Stimulated activated CD4-positive, alpha-beta T cell treated with anti-CD3 and anti-CD28 coated beads, Interleukin-2, amount 100 ng/mL, for 24 hours (primary cell): ENCODE measurements at places on chromosomes 7 and 10.
A peak's percentile ranks its signal among the peaks of the same experiment; 100 is the strongest.

DNA sequence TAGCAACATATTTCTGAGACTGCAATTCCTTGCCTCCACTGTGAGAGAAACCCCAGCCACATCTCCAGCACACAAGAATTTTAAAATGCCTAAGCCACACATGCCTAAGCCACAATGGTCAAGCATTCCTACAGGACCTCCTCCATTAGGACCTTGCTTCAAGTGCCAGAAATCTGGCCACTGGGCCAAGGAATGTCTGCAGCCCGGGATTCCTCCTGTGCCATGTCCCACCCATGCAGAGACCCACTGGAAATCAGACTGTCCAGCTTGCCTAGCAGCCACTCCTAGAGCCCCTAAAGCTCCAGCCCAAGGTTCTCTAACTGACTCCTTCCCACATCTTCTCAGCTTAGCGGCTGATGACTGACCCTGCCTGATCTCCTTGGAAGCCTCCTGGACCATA lies 117.5 kb downstream of the AHR start:
- DNase-seq, result no peak

DNA sequence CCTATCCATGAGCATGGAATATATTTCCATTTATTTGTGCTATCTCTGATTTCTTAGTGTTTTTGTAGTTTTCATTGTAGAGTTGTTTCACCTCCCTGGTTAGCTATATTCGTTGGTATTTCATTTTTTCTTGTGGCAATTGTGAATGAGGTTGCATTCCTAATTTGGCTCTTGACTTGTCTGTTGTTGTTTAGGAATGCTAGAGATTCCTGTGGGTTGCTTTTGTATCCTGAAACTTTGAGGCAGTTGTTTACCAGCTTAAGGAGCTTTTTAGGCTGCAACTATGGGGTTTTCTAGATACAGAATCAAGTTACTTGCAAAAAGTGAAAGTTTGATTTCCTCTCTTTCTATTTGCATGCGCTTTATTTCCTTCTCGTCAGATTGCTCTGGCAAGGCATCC lies 304.7 kb upstream of the GRM3 start:
- DNase-seq, result no peak

DNA sequence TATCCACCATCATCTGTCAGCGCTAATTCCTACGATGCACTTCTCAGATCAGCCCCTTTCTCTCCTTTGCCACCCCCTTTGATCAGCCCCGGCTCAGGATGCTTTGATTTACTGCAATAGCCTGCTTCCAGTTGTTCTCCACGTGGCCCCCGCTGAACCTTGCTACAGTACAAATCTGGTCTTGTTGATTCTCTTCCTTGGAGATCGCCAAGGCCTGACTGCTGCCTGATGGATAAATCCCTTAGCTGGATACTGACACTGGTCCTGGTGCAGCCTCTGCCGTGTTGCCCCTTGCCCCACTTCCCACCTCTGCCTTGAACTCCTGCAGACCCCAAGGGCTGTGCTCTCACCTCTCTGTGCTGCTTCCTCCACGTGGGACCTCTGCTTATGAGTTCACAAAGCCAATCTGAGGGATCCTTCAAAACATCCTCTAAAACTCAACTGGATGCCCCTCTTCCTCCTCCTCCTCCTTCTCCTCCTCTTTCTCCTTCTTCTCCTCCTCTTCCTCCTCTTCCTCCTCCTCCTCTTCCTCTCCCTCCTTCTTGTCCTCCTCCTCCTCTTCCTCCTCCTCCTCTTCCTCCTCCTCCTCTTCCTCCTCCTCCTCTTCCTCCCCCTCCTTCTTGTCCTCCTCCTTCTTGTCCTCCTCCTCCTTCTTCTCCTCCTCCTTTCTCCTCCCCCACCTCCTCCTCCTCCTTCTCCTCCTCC lies 15.3 kb downstream of the PLXNA4 start:
- no peak for DNase-seq

- DNase-seq, result no peak
Observed at GRCh38 chr10:85864173-85864549, 502.4 kb downstream of the GRID1 start.

DNA sequence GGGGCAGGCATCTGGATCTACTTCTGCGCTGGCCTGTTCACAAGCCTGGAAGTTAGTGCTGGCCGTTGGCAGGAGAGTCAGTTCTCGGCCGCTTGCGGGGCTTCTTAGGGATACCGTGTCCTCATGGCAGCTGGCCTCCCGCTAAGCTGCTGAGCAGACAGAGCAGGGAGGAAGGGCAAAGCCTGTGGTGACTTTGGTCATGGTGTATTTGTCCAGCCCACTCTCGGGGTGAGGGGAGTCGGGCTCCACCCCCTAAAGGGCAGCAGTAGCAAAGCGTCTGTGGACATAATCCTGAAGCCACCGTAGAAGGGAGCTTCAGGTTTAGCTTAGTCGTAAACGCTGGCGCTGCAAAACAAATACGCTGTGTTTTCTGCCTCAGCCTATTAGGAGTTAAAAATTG lies 12.2 kb downstream of the UBE3C start:
- DNase-seq, result no peak

GRCh38 chr7:5429253-5429856 lies 5.7 kb upstream of the TNRC18 start:
- no peak for DNase-seq

GRCh38 chr7:82263920-82264782 lies 179.4 kb downstream of the CACNA2D1 start:
- no peak for DNase-seq

- DNase-seq, result no peak
Observed at GRCh38 chr10:118287076-118287806, 54.9 kb downstream of the FAM204A start.

DNA sequence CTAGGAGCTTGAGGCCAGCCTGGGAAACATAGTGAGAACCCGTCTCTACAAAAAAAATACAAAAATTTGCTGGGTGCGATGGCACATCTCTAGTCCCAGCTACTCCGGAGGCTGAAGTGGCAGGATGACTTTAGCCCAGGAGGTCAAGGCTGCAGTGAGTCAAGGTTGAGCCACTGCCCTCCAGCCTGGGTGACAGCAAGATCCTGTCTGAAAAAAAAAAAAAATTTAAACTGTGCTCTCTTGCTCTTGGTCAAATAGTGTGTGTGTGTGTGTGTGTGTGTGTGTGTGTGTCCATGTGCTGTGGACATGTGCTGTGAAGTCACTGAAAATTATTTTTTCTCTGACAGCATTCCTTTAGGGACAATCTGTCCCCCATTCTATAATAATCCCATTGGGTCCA lies 62.1 kb upstream of the TCF7L2 start:
- DNase-seq, result no peak

DNA sequence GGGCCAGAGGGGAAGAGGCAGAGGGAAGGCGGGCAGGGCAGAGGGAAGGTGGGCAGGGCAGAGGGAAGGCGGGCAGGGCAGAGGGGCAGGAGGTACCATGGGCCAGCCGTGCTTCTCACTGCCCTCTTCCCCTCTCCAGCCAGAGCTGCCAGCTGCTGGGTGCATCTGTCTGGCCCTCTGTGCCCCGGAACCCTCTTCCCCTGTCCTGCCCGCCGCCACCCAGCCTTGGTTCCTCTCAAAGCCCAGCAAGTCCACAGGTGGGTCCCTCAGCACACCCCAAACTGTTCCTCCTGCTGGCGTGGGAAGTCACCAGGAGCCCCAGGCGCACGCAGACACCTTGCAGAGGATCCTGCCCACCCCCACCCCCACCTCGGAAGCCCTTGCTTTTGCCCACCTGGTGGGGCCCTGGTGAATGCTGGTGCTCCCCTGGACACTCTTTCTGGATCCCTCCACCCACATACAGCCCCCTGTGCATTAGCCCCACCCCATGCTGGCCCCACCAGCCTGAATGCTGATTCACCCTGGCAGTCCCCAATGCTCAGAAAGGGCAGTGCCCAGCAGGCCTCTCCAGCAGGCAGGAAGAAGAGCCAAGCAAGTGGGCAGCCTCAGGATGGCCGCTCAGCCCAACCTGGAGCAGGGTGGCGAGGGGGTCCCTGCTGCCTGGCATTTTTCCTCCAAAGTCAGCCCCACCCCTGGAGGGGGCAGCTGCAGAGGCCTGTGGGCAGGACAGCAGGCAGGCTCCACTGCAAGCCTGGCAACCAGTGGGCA lies 1.9 kb upstream of the PWWP2B start:
- no peak for DNase-seq

- DNase-seq, result no peak
Observed at GRCh38 chr7:1578513-1578912, 8.7 kb upstream of the PSMG3 start.

DNA sequence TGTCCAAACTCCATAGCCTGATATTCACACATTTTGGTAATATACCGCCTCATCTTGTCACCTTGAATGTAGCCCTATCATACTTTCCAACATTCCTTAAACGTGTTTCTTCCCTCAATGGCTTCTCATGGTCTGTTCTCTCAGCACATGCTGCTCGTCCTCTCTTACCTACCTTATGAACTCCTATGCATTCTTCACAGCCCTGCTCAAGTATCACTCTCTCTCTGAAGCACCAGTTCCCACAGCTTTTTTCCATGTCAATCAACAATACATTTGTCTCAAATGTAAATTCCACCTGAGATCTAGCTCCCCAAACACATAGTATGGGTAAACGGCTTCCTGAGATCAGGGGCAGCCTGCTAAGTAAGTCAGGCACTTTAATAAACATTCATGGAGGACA lies 85.2 kb upstream of the ZMIZ1 start:
- DNase-seq, result no peak

GRCh38 chr7:158428837-158429753 lies 158.5 kb downstream of the PTPRN2 start:
- no peak for DNase-seq

- DNase-seq, result peak; percentile 62
Observed at GRCh38 chr7:129225206-129225930, 538 bp downstream of the AHCYL2 start.

GRCh38 chr10:67935223-67935622 lies 50.8 kb downstream of the SIRT1 start:
- no peak for DNase-seq

- DNase-seq, result no peak
Observed at GRCh38 chr10:128927497-128928161, 539.4 kb upstream of the MGMT start.

- DNase-seq, result no peak
Observed at GRCh38 chr7:100061518-100062193, 12.1 kb downstream of the ZSCAN21 start.

- DNase-seq, result no peak
Observed at GRCh38 chr10:74096777-74097176, 53.9 kb downstream of the AP3M1 start.

DNA sequence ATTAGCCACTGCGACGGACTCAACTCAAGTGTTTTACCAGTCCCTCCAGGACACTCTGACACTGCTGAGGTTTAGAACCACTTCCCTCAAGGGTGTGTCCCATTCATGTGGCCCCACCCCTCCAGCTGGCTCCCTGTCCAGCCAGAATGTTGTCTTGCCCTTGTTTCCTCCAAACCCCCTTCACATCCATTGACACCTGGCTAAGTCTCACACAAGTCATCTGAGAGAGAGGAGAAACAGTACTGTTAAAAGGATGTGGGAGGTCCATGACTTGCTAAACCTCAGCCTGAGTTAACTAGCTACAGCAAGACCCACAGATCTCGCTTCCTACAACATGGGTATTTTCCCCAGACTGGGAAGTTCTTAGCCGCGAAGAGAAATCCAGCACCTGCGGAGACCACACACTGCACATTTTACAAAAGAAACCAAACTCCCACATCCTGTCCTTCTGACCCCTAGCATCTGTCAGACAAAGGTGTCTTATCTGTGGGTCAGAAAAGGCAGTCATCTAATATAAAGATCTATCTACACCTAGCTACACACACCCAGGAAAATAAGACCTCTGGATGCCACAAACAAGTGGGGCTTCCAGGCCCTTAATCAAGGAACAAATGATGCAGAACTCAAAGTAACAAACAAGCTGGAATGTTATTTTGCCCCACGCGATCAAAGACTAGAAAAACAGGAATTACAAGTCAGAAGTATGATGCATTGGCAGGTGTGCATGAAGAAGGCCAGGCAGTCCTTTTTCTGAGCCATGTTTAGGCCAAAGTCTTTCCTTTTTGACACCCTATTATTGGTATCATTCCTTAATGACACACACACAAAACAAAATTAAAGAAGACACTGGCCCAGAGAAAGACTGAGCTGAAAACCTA lies 13.9 kb downstream of the OSBPL3 start:
- peak; percentile 43 for DNase-seq

GRCh38 chr7:80825499-80825898 lies 93.4 kb downstream of the SEMA3C start:
- DNase-seq, result no peak
